ENCODE measurements at places on chromosomes 1 and 21. TPM values are rescaled to one million over a fixed set of nuclear protein-coding genes. Genes with fewer than 3 reads are reported as not detected.

Gene SPRR2B
- not detected for total RNA-seq

Gene LIN28A
- not detected for total RNA-seq

Gene SPRR2G
- not detected for total RNA-seq

Gene IL12RB2
- total RNA-seq, result 3.1 TPM

Gene ANKRD45
- total RNA-seq, result not detected

Gene HMCN1
- 16.7 TPM for total RNA-seq

Gene C1orf105
- total RNA-seq, result 44.4 TPM

Data from skeletal muscle tissue (tissue), 5 donors.